ENCODE measurements at places on chromosomes 4 and X.

GRCh38 chr4:118076958-118077766 is 42.9 kb downstream of the NDST3 start:
- peak; percentile 65 for DNase-seq

GRCh38 chr4:46393606-46394005 is 3.7 kb upstream of the GABRA2 start:
- no peak for DNase-seq

GRCh38 chr4:119835613-119835910 is 207.0 kb upstream of the PDE5A start:
- DNase-seq: no peak

DNA sequence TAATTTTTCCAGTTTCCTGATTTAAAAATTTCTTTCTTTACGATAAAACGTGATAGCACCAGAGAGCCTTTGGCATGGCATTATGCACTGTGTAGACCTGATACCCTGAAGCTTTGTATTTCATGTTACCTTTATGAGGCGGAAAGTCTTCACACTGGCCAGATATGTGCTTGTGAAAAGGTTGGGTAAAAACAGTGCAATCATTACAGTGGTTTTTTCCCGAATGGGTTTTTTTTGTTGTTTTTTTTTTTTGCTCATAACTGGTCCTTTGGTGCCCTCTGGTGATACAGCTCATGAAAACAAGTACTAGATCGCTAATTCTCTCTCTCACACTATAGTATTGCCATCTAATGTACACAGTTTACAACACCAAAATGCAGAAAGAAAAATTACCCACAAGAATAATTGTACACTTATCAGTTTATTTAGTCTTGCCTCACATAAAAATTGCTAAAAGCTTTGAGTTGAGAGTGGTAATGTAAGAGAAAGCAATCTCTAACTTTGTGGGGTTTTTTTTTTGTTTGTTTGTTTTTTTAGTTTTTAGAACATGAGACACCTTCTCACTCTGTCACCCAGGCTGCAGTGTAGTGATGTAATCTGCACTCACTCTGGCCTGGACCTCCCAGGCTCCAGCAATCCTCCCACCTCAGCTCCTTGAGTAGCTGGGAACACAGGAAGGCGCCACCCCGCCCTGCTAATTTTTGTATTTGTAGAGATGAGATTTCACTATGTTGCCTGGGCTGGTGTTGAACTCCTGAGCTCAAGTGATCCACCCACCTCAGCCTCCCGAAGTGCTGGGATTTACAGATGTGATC is 21.3 kb downstream of the SPCS3 start:
- peak; percentile 77 for DNase-seq

GRCh38 chr4:41471126-41472071 is 66.6 kb upstream of the LIMCH1 start:
- no peak for DNase-seq

All from KBM-7 (cell line).